ENCODE measurements at places on chromosomes 2 and 18.

GRCh38 chr2:173753441-173753840, 211.7 kb downstream of the SP3 start:
- no peak for DNase-seq

DNA sequence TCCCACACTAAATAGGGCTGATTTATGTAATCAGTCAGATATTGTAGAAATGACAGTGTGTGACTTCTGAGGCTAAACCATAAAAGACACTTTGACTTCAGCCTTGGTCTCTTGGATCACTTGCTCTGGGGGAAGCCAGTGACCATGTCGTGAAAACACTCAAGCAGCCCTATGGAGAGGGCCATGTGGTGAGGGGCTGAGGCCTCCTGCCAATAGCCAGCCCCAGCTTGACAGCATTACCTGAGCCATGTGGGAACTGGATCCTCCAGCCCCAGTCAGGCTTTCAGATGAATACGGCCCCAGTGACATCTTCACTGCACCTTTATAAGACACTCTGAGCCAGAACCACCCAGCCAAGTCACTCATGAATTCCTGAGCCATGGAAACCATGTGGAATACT, 20.8 kb downstream of the TNS1 start:
- DNase-seq, result no peak

- no peak for DNase-seq
Observed at GRCh38 chr2:104862058-104862941, 8.4 kb downstream of the POU3F3 start.

GRCh38 chr2:64819361-64819760, 165.6 kb upstream of the SERTAD2 start:
- DNase-seq, result no peak

DNA sequence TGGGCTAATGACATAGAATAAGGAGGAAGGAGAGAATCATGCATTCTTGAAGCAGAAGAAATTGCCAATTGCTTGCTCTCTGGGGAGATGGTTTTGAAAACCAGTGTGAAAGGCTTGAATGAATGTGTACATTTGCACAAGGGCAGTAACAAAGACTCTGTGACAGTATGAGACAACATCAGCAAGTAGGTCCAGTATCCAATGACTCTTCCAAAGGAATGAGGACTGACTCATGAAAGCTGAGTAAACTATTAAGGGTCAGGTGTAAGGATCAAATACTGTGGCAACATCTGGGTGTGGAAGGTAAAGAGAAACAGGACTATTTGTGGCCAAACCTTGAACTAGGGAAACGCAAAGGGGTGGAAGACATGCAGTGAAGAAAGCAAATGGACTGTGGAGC, 886.0 kb upstream of the CHAC2 start:
- DNase-seq, result no peak

- DNase-seq, result no peak
Observed at GRCh38 chr2:15941481-15941850, 1.1 kb downstream of the MYCN start.

DNA sequence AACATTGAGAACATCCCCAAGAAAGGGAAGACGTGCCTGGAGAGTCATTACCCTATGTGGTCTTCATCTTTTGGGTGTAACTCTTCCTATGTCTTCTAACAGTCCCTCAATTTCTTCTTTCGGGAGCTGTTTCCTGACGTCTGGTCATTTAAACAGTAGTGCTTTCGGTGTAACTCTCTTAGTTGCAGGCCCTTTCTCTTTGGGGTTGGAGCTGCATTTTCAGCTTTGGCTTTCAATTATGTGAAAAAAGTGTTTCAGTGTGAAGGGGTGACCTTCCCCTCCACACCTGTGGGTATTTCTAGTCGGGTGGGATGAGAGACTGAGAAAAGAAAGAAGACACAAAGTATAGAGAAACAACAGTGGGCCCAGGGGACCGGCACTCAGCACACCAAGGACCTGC, 105.9 kb downstream of the CERS6 start:
- DNase-seq, result no peak

GRCh38 chr2:61326423-61326822, 144.5 kb downstream of the USP34 start:
- DNase-seq, result no peak

DNA sequence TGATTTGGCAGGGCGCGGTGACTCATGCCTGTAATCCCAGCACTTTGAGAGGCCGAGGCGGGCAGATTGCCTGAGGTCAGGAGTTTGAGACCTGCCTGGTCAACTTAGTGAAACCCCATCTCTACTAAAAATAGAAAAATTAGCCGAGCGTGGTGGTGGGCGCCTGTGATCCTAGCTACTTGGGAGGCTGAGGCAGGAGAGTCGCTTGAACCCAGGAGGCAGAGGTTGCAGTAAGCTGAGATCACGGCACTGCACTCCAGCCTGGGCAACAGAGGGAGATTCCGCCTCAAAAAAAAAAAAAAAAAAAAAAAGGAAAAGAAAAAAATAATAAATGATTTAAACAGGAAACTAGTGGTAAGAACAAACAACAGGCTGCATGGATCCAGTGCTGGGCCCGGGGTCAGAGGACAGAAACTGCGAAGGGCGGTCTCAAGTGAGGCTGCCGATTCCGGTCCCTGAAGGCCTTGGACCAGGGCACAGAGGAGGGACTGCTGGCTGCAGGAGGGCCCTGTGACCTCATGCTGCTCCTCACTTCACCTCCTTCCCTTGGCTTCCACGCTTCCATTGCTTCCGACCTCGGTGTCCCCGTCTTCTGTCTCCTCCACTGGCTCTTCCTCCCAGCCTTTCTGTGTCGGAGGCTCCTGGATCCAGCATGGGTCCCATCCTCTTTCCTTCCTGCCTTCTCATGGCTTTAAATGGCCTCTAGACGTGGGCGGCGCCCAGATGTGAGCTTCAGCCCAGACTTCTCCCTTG, 2.1 kb upstream of the GRHL1 start:
- no peak for DNase-seq

- DNase-seq, result no peak
Observed at GRCh38 chr18:63234841-63235240, 84.7 kb downstream of the BCL2 start.

Measured in kidney epithelial cell (primary cell).